ENCODE measurements at places on chromosomes 4 and X. TPM values are rescaled to one million over a fixed set of nuclear protein-coding genes. Genes with fewer than 3 reads are reported as not detected.

MAGEA2B gene
- not detected for total RNA-seq

DNA sequence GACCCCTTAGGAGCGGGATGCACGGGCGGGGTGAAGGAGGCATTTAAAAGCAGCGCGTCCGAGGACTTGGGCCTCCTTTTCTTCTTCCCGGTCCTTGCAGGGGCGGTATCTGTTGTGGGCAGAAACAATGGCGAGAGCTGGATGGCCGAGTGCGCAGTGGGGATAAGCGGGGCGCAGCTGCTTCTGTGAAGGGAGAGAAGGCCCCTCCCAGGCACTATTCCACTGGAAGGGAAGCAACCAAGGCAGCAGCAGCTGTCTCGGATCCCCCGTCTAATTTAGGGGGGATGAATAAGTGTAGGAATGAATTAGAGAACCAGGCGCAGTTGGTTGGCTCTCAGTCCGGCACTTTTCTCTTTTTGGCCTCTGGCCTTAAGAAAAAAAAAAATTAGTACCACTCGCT, 995 bp downstream of the SMARCA5 start:
- peak overlapping the region; percentile 91 for H3K4me3 ChIP-seq
- H3K27me3 ChIP-seq = no peaks in the 10 kb centered on the region
- H3K4me1 ChIP-seq = peaks cover 15% of the 10 kb centered on the region

DNA sequence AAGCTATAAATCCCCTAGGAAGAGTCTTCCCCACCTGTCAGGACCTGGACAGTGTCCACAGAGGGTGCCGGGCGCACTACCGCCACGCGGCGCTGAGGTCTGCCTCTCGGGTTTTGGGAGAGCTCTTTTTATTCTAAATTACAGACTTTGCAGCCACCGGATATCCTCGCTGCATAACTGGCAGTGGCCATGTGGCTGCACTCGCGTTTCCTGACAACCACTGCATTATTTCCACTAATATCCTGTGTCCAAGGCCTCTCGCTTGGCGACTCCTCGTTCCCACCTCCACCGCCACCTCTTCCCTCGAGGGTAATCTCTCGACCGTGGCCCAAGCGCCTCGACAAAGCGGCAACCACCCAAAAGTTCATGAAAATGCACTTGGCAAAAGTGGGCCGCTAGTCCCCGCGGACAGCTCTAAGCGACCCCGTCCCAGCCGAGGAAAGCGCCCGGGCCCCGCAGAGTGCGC, 512 bp upstream of the TMEM131L start:
- H3K27ac ChIP-seq = peak overlapping the region; percentile 68
- peaks cover 4% of the 10 kb centered on the region for H3K4me1 ChIP-seq
- H3K36me3 ChIP-seq = no peaks in the 10 kb centered on the region
- peak; percentile 45 for DNase-seq
- no peaks in the 10 kb centered on the region for H3K27me3 ChIP-seq

- no peak for DNase-seq
- H3K36me3 ChIP-seq = no peaks in the 10 kb centered on the region
Measured at GRCh38 chr4:174789657-174790056, 39.4 kb downstream of the GLRA3 start.

- DNase-seq = no peak
- no peak overlapping the region for H3K4me3 ChIP-seq
- no peaks in the 10 kb centered on the region for H3K4me1 ChIP-seq
- H3K36me3 ChIP-seq = no peaks in the 10 kb centered on the region
- H3K27me3 ChIP-seq = no peaks in the 10 kb centered on the region
- H3K27ac ChIP-seq = no peak overlapping the region
Measured at GRCh38 chr4:71406459-71406963, 67.7 kb downstream of the SLC4A4 start.

GRCh38 chrX:1316527-1316926, 20.1 kb upstream of the IL3RA start:
- no peaks in the 10 kb centered on the region for H3K36me3 ChIP-seq
- DNase-seq = peak; percentile 26
- no peaks in the 10 kb centered on the region for H3K4me1 ChIP-seq

GRCh38 chr4:62871078-62871477, 1538.2 kb downstream of the TECRL start:
- H3K4me1 ChIP-seq = no peaks in the 10 kb centered on the region
- no peak for DNase-seq
- no peaks in the 10 kb centered on the region for H3K36me3 ChIP-seq
- no peak overlapping the region for H3K27ac ChIP-seq
- no peaks in the 10 kb centered on the region for H3K27me3 ChIP-seq

GRCh38 chr4:48491514-48492176, 1.6 kb downstream of the ZAR1 start:
- H3K36me3 ChIP-seq = no peaks in the 10 kb centered on the region
- peaks cover 4% of the 10 kb centered on the region for H3K27me3 ChIP-seq
- H3K27ac ChIP-seq = no peak overlapping the region
- no peak for DNase-seq

Data from breast epithelium (tissue), 4 donors.